ENCODE measurements at places on chromosomes 11 and 22.

DNA sequence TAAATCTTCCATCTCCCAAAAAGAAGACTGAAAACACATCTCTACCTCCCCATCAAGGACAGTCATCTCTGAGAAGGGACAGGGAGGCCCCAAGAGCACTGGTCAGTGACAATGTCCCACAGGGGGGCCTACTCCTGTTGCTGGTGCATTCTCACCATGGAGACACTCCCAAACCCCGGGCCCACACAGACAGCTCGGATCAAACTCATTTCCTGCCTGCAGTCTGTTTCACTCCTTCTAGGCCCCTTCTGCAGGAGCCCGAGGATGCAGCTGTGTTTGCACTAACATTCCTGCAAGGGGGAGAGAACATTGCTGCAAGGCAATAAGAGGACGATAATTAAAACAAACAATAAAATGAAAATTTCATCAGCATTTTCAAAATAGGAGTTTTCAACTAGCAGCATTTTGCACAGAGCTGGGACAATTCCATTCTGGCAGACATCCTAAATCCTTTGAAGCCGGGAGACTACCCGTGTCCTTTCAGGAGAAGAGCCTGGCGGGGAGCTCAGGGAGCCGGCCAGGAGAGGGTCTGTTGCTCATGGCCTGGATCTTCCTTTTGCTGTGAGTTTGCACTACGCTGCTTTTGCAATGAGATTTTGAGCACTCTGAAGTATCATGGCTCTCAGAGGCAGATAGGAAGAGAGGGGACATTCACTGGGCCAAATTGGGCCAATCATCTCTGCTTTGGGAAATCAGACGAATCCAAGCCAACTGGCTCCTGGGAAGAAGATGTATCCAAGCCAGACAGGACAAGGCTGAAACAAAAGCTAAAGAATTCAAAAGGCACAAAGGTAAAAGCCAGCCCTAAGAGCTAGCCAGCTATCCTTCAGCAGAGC lies 33.2 kb downstream of the SPATA19 start:
- no peak for DNase-seq

- DNase-seq, result no peak
Measured at GRCh38 chr11:57653163-57653562, 3.5 kb upstream of the YPEL4 start.

GRCh38 chr11:72561856-72562255 lies 112.4 kb downstream of the PDE2A start:
- DNase-seq, result no peak

DNA sequence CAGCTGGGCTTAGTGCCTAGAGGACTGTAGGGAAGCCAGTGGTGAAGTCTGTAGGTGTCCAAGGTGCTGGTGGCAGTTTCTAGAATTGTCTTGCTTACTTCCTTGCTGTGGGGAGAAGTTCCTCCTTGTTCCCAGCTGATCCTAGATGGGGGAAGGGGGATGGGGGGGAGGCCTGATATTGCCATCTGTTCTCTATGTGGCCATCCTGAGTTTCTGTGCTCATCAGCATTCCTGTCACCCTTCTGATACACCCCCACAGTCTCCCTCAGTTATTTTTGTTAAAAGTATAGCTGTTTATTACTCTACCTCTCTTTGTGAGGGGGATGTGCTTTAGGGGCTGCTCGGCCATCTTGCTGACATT lies 36.5 kb downstream of the MADD start:
- no peak for DNase-seq

DNA sequence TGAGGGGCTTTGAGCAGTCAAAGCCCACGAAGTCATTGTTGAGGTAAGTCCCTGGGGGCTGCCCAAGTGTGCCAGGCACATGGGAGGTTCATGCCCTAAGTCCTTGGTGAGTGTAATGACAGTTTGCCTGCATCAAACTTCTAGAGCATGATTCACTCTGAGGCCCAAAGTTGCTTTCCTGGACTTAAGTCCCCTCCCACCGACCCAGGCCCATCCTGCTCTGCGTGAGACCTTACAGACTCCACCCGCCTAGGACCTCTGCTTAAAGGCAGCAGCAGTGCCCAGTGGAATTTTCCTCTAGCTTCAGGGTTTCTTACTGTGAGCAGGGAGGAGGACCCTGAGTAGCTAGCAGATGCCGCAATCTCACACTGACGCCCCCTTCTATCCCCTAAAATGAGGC lies 5.7 kb upstream of the PVALB start:
- DNase-seq, result no peak

GRCh38 chr11:128279866-128280265 lies 307.5 kb downstream of the ETS1 start:
- DNase-seq, result no peak

GRCh38 chr11:12845739-12846358 lies 163.3 kb upstream of the RASSF10 start:
- DNase-seq, result no peak

GRCh38 chr11:117248341-117248740 lies 15.9 kb downstream of the RNF214 start:
- no peak for DNase-seq
